ENCODE measurements at places on chromosomes 6 and 20. TPM values are rescaled to one million over a fixed set of nuclear protein-coding genes. Genes with fewer than 3 reads are reported as not detected.

Gene OPRM1
- total RNA-seq: not detected

Gene GABRR2
- not detected for total RNA-seq

Gene GSTA1
- not detected for total RNA-seq

Gene MYLK4
- 1.2 TPM for total RNA-seq

Gene CLPSL1
- not detected for total RNA-seq

Gene CDKN1A
- total RNA-seq: 218 TPM

Measured in Caki2 (cell line).